ENCODE measurements at places on chromosomes 12 and 14. TPM values are rescaled to one million over a fixed set of nuclear protein-coding genes. Genes with fewer than 3 reads are reported as not detected.

GPRC5A gene
- not detected for total RNA-seq

ACAD10 gene
- 29.5 TPM for total RNA-seq

CMKLR1 gene
- not detected for total RNA-seq

TGM1 gene
- 6.7 TPM for total RNA-seq

GALC gene
- total RNA-seq: 15.2 TPM

FSCB gene
- total RNA-seq: not detected

MRPL52 gene
- total RNA-seq: 136 TPM

GPR84 gene
- total RNA-seq: 2.4 TPM

PROX2 gene
- not detected for total RNA-seq

KLRG1 gene
- 3.1 TPM for total RNA-seq

NID2 gene
- 0.61 TPM for total RNA-seq

NRXN3 gene
- not detected for total RNA-seq

DGKA gene
- total RNA-seq: 575 TPM

CAPZA3 gene
- total RNA-seq: not detected

PARPBP gene
- 24.5 TPM for total RNA-seq

METAP2 gene
- total RNA-seq: 66.2 TPM

VIPAS39 gene
- total RNA-seq: 21.2 TPM

APOF gene
- total RNA-seq: not detected

FGF6 gene
- total RNA-seq: not detected

CLEC6A gene
- not detected for total RNA-seq

ANKS1B gene
- 0.46 TPM for total RNA-seq

ANO2 gene
- not detected for total RNA-seq

APOLD1 gene
- total RNA-seq: 11.0 TPM

TC2N gene
- total RNA-seq: 264 TPM

Data from T-helper 1 cell treated with Interleukin-12 subunit alpha and Interleukin-12 subunit beta and Interleukin-4 antibody, amounts not matched to agents 30 ng/mL and 1 ng/mL, for 36 hours (primary cell).